ENCODE measurements at places on chromosomes 13 and 19.

DNA sequence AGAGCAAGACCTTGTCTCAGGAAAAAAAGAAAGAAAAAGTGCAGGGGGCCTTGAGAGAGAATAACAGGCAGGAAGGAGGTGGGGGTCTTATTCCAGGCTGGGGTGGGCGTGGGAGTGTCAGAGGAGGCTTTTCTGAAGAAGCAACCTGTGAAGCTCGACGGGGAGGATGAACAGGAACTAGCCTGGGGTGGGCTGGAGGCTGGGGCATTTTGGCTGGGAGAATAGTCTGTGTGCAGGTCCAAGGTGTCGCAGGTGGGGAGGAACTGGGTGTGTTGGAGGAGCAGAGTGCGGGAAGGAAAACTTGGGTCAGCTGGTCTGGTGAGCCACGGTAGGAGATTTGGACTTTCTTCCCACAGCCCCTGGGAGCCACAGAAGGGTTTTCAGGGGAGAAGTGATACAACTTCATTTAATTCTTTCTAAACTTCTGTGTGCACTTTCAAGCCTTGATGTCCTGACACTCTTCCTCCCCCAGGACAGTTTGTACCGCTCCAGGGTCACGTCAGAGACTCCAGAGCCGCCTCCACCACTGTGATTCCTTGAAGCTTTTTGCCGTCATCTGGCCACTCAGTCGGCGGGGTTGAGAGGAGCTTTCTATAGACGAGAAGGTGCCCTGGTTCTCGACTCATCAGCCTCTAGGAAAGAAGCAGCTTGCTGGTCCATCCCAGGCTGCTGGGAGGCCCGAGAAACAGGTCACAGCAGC lies 138.7 kb downstream of the SIPA1L3 start:
- DNase-seq, result no peak

DNA sequence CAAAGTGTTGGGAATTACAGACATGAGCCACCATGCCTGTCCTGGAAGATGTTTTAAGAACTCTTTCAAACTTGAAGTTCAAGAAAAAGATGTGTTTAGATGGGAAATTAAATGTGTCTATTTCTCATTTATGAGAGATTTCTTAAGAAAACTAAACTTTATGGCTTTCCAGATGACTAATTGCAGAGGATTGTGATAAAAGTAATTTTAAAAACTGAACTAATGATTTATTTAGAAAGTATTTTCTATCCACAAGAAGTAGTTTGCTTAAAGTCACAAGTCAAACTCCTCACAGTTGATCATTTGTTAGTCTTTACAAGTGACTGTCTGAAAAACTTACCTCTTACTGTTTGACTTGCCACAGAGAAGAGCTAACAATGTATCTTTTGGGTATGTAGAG lies 89.6 kb upstream of the SPRY2 start:
- no peak for DNase-seq

DNA sequence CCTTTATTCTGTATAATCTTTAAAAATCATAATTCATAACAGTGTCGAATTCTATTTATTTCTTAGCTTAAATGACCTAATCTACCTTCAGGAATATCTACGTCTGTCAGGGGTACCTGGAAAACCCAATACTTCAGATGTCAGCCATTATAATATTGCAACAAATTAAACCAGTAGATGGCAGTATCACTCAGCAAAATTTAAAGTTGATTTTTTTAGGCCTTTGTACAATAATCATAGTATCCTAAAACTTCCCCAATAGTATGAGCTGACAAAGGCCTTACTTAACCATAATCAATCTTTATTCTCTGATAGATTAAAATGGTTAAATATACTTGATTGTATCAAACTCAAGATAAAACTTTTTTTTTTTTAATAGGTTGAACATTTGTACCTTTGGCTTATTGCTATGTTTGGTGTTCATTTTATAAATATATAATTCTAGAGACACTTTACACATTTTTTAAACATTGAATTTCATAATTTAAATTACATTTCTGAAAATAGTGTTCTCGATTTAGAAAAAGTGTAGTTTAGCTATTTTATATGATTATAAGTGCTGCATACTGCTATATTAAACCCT lies 830.2 kb upstream of the SPRY2 start:
- peak; percentile 5 for DNase-seq

DNA sequence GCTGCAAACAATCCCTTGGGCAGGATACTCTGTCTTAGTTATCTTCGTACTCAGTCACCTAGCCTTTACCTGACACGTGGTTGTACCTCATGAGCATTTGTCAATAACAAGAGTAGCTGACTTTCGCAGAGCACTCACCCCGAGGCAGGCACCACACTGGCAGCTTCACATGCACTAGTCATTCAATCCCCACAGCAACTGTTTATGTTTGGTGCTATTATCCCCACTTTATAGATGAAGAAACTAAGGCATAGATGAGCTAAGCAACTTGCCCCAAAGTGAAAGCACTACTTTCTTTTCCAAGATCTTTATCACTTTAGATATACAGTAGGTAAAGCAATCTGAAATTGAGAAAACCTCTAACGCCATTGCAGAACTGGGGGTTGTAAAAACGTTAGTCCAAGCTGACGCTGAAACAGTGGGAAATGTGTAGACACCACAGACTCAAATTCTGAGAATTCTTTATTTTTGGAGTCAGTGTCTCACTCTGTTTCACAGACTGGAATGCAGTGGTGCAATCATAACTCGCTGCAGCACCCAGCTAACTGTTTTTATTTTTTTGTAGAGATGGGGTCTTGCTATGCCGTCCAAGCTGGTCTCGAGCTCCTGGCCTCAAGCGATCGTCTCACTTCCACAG lies 446.0 kb downstream of the FOXO1 start:
- no peak for DNase-seq

DNA sequence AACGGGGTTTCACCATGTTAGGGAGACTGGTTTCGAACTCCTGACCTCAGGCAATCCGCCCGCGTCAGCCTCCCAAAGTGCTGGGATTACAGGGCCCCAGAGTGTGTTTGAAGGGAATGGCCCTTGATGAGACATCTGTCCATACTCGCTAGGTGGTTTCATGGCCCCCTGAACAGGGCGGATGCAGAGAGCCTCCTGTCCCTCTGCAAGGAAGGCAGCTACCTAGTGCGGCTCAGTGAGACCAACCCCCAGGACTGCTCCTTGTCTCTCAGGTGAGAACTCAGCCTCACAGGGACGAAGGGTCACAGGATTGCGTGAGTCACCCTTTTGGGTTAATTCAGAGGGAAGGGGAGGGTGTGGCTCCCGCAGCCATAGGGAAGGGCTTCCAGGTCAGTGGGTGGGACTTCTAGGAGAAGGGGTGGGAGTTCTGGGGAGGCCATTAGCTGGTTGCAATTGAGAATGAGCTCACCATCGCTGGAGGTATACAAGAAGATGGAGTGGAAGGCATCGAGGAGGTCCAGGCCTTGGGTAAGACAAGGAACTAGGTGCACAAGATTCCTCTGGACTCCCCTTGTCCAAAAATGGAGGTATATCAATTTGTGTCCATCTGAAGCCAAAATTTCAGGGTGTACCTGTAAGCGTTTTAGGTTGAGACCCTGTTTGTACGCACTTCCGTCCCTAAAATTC lies 9.2 kb downstream of the SHD start:
- no peak for DNase-seq

- no peak for DNase-seq
These were observed 2.2 kb downstream of the NDFIP2 start for GRCh38 chr13:79483086-79483706.

- DNase-seq, result no peak
These were observed 86.2 kb downstream of the IRS2 start for GRCh38 chr13:109700176-109700575.

GRCh38 chr19:53471916-53472315 lies 4.4 kb downstream of the ZNF813 start:
- no peak for DNase-seq

DNA sequence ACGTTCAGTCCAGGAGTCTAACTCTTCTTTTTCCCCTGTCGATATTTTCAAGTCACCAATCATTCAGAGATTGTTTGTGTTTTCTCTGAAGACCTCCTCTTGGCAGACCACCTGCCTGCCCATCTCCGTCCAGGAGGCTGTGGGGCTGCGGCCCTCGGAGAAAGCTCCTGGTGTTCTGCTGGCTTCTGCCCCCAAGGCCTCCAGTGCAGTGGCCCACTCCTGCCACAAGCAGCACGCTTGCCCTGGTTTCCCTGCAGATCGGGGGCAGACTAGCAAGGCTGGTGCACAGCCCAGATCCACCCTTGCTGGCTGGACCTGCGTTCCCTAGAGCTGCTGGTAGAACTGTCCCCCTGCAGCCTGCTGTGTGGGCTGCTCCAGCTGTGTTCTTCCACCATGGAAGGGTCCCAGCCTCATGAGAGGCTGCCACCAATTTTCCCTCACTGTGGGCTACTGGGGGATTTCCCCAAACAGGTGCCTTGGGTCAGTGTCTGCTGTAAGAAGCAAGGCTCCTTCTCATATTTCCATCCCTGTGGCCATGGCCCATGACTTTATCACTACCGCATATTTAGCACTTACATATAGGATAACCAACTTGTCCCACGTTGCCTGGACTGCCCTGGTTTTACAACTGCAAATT lies 43.6 kb upstream of the SERP2 start:
- no peak for DNase-seq

DNA sequence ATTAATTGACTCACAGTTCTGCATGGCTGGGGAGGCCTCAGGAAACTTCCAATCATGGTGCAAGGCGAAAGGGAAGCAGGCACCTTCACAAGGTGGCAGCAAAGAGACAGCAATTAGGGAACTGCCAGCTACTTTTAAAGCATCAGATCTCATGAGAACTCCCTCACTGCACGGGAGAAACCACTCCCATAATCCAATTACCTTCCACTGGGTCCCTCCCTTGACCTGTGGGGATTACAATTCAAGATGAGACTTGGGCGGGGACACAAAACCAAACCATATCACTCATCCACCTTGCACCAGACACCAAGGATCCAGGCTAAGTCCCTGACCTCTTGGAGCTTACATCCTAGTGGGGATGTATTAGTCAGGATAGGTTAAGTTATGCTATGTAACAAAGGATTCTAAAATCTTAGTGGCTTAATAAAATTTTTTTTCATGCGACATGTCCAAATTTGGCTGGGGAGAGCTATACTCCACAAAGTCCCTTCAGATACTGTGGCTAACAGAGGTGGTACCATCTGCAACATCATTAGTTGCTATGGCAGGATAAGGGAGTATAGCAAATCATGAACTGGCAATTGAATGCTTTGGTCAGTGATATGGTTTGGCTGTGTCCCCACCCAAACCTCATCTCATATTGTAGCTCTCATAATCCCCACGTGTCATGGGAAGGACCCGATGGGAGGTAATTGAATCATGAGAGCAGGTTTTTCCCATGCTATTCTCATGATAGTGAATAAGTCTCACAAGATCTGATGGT lies 8.3 kb upstream of the FAM187B start:
- DNase-seq, result no peak

DNA sequence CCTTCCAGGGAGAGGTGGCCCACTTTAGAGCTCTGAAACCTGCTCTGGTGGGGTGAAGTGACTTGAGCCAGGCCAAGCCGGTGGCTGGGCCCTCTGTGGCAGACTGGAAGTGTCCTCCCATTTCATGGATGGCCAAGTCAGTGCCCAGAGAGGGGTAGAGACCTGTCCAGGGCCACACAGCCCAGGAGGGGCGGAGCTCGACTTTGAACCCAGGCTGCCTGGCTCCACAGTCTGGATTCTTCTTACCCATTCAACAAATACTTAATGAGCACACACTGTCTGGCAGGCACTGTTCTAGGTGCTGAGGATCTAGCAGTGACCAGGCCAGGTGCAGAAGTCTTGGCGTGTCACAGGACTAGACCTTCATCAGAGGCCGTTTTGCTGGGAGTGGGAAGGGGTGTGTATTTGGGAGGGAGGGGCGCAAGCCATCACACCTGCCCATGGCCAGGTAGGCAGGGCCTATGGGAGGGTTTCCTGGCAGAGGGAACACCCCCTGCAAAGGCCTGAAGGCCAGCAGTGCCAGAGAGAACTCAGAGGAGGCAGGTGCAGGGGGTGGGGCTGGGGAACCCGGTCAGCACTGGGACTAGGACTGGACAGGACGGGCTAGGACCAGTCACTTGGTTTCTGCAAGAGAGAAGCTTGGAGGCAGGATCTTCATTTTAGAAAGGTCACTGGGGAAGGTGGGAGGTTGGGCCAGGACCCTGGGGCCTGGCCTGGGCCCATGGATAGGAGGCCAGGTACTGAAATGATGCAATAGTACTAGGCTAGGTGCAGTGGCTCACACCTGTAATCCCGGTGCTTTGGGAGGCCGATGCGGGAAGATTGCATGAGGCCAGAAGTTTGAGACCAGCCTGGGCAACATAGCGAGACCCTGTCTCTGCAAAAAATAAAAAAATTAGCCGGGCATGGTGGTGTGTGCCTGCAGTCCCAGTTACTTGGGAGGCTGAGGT lies 31.8 kb downstream of the DNM2 start:
- DNase-seq, result peak; percentile 63

- no peak for DNase-seq
These were observed 5.1 kb downstream of the FSTL3 start for GRCh38 chr19:681029-682019.

GRCh38 chr19:11397089-11397610 lies 13.0 kb upstream of the EPOR start:
- no peak for DNase-seq

DNA sequence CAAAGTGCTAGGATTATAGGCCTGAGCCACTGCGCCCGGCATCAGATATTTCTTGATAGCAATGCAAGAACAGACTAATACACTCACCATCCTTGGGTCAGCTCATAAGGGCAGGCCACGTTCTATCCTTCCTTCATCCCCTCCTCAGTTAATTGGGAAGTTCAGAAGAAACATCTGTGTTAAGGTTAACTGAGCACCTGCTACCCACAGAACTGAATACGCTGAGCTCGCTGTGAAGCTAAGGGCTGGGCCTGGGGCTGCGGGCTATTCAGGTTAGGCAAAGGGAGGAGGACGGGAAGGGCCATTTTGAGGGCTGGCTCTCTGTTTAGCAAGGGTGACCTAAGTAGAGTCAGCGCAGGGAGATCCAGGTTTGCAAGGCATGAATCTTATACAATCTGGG lies 43.0 kb upstream of the UQCRFS1 start:
- DNase-seq, result no peak

- DNase-seq, result no peak
These were observed 555.2 kb upstream of the MIR17HG start for GRCh38 chr13:90792335-90792734.

DNA sequence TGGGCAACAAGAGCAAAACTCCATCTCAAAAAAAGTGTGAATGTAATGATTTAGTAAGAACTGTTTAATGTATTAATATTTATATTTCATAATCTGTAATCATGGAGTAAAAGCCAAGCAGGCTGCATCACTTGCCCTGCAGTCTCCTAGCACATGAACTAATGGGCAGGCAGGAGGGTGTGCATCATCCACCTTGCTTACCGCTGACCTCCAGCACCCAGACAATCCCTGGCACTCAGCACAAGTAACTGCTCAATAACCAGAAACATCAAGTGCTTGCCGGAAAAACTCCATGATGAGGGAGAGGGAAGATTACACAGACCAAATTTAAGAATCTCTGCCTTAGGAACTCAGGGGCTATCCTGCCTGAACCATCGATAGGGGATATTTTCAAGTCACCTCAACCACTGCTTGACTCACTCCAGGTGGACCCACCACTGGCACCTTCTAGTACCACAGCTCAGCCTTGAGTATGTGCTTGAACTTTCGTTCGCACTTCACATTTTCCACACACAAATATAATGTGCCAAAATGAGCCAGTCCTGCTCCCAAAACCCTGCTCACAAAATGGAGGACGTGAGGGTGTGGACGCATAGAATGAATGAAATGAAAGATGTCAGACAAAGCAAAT lies 18.6 kb downstream of the BRD4 start:
- no peak for DNase-seq
